Activated CD4-positive, CD25-positive, alpha-beta regulatory T cell treated with anti-CD3 and anti-CD28 coated beads, Interleukin-2, amount 50 U/mL, for 24 hours (primary cell): ENCODE measurements at places on chromosomes 6 and 20.

- ATAC-seq = no peak
Measured at GRCh38 chr20:10412591-10413408, 21.2 kb downstream of the MKKS start.

GRCh38 chr20:51017251-51017650 lies 5.7 kb downstream of the KCNG1 start:
- no peak for ATAC-seq

DNA sequence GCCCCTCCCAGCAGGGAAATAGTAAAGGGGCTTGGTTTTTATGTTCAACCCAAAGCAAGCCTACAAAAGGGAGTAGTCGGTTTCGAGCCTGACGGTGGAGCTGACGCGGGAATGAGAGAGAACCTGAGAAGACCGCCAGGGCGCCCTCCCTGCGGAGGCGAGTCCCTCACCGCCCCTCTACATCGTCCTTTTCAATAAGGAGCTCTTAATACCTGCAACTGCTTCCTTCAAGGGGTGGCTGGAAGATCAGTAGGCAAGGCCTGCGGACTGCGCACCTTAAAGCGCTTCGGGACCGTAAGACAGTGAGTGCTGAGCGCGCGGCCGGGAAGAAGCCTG lies 709 bp upstream of the ZNF76 start:
- peak; percentile 22 for ATAC-seq

DNA sequence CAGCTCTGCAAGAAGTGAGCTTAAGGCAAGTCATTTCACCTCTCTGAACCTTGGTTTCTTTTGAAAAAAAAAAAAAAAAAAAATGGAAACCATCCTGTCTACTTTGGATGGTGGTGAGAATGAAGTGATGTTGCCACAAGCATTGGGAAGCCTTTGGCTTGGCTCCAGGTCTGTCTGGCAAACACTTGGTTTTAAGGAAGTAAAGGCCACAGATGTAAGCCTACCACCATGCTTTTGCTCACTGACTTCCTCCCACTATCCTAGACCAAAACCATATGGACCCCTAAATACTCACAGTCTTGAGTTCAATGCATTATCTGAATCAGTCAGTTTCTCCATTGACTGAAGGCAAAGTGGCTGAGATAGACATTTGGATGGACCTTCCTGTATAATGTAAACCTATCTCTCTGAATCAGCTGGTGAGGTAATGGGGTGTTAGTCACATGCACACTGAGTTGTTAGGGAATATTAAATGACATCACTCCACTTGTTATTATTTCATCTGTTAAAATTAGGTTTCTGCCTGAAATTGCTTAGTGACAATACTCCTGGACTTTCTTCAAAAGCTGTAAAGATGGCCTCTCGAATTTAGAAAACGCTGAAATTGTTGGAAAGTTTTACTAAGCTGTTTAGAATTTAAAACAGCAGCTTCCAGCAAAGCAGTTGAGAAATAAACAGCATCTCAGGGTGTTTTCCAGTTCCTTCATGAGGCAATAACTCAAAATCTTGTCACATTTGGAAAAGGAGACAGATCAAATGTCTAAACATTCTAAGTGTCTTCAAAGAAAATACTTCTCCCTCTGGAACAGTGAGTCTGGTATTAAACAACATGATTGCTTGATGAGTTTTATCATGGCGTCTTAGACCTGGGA lies 833.5 kb downstream of the DHX35 start:
- no peak for ATAC-seq

- ATAC-seq = no peak
Measured at GRCh38 chr20:14860410-14860814, 523.0 kb upstream of the FLRT3 start.

- ATAC-seq = no peak
Measured at GRCh38 chr6:166277018-166277417, 31.2 kb downstream of the PRR18 start.

DNA sequence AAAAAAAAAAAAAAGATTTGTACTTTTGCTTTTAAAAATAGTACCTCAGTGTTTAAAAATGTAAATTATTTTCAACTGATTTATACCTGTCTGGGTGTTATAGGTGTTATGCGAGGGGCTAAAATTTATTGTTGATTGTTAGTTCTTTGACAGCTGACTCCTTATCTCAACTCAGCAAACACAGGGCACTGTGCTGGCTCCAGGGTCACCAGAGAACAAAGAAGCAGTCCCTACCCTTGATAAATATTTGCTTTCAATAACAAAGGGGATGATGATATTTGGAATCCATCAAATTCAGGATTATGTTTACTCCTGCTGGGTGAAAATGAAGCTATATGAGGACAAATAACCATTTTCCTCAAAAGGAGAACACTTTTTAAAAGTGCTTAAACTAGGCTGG lies 34.2 kb upstream of the KAT14 start:
- no peak for ATAC-seq

DNA sequence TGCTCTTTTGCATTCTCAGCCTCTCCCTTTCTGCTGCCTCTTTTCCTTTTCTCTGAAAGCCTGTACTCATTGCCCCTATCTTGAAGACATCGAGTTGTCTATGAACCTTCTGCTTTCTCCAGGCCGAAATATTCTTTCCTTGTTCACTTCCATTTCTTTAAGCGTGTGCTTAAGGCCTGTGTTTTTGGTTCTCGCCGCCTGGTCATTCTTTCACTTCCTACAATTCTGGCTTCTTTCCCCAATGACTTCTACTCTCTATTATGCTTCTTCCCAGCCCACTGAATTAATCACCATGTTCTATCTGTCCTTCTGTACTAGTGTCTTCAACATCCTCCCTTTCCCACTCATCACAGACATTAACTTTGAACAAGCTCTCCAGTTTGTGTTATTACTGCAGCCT lies 69.6 kb downstream of the C6orf52 start:
- no peak for ATAC-seq
